D341Med (cell line): ENCODE measurements at places on chromosomes 3 and 15.

GRCh38 chr3:150729682-150730360 lies 26.1 kb upstream of the ERICH6 start:
- no peak for DNase-seq

GRCh38 chr3:156743859-156744258 lies 69.5 kb downstream of the TIPARP start:
- DNase-seq: no peak

GRCh38 chr3:48140336-48140757 lies 47.9 kb downstream of the CDC25A start:
- DNase-seq: no peak

DNA sequence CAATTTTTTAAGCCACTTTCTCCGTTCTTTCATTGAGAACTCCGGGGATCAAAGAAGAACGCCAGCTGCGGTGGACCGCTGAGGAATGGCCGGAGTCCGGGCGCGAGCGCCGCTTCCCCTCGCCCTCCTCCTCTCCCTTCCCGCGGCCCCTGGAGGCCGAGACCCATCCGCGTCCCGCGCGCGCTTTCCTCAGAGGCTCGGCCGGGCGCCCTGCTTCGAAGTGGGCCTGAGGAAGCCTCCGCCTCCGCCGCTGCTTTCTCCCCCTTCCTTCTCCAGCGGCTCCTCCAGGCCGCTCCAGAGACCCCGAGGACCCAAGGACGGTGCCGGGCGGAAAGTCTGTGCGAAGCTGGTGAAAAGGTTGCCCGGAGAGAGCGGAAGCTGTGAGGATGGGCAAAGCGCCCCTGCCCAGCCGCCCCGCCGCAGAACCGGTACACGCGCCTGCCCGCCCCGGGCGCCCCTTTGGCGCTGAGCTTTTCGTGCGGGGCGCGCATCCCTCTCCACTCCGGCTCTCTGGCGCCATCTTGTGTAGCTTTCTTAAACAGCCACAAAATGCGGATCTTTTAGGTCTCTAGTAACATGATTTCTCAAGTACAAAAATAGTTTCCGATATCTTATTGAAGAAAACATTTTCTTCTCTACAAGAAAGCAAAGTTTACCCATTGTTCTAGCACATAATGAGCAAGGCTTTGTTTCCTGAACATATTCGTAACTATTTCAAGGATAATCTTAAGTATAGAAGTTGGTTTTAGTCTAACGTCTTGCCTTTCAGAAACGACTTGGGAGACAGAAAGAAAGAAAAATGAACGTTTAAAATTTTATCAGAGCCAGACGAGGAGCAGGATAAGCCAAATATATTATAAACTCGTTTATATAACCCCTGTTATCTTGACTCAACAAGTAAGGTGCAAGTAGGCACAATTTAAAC lies 59.2 kb upstream of the FAM174B start:
- DNase-seq: peak; percentile 90

- DNase-seq: no peak
These were observed 45.4 kb downstream of the BTD start for GRCh38 chr3:15646851-15647511.

- DNase-seq: no peak
These were observed 29.9 kb upstream of the RGMA start for GRCh38 chr15:93118904-93119303.

GRCh38 chr15:36831125-36831903 lies 251.9 kb downstream of the CDIN1 start:
- no peak for DNase-seq
